ENCODE measurements at places on chromosomes 6 and 20. TPM values are rescaled to one million over a fixed set of nuclear protein-coding genes. Genes with fewer than 3 reads are reported as not detected.

DNA sequence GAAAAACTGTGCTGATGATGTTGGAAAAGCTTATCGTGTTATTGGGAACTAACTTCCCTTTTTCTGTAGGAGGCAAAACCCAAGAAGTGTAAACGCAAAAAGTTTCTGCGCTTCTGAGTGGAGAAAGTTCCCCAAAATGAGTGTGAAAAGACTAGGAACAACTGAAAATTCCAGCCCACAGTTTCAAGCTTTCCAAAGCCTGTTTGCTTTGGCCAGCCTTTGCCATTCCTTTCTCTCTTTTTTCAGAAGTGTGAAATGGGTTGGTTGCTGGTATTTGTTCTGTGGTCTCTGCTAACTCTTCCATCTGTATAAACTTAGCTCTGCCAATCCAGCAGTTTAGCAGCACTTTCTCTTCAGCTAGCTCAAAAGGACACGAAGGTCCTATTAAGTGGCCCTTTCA lies 491.3 kb downstream of the MAFB start:
- no peak overlapping the region for H3K27ac ChIP-seq
- no peaks in the 10 kb centered on the region for H3K36me3 ChIP-seq
- no peaks in the 10 kb centered on the region for H3K27me3 ChIP-seq
- DNase-seq: no peak
- H3K4me3 ChIP-seq: no peak overlapping the region

GRCh38 chr6:52566201-52566600 lies 10.7 kb downstream of the TRAM2 start:
- H3K27me3 ChIP-seq: no peaks in the 10 kb centered on the region
- no peaks in the 10 kb centered on the region for H3K36me3 ChIP-seq
- no peak for DNase-seq
- H3K27ac ChIP-seq: no peak overlapping the region
- peaks cover 12% of the 10 kb centered on the region for H3K4me1 ChIP-seq

GRCh38 chr6:24974182-24975171 lies 38.7 kb upstream of the RIPOR2 start:
- no peaks in the 10 kb centered on the region for H3K36me3 ChIP-seq
- no peak for DNase-seq
- no peak overlapping the region for H3K4me3 ChIP-seq
- no peaks in the 10 kb centered on the region for H3K27me3 ChIP-seq

CD93 gene
- 24.9 TPM for polyA plus RNA-seq

HCRTR2 gene
- not detected for polyA plus RNA-seq

DNA sequence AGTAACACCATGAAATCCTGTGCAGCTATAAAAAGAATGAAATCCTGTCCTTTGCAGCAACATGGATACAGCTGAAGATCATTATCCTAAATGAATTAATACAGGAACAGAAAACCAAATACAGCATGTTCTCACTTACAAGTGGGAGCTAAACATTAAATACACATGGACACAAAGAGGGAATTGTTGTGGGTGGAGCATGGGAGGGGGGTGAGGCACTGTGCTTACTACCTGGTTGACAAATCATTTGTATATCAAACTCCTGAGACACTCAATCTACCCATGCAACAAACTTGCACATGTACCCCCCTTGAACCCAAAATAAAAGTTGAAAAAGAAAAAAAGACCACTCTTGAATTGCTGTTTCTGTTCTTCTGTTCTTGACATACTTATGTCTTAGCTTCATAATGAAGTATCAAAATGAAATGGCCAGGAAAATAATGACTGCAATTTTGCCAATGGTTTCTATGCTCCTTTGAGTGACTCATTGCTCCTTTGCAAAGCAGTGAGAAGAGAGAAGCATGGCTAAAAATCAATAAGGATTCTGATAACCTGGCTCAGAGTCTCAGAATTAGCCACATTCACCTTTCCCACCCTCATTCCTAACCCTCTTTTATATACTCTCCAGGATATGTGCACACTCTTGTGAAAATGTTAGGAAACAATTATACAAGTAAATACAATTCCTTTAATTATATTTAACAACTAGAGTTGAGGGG lies 71.0 kb downstream of the CYP39A1 start:
- no peak for DNase-seq
- peaks cover 3% of the 10 kb centered on the region for H3K4me1 ChIP-seq
- no peaks in the 10 kb centered on the region for H3K27me3 ChIP-seq
- H3K4me3 ChIP-seq: no peak overlapping the region
- no peaks in the 10 kb centered on the region for H3K36me3 ChIP-seq
- no peak overlapping the region for H3K27ac ChIP-seq

DNA sequence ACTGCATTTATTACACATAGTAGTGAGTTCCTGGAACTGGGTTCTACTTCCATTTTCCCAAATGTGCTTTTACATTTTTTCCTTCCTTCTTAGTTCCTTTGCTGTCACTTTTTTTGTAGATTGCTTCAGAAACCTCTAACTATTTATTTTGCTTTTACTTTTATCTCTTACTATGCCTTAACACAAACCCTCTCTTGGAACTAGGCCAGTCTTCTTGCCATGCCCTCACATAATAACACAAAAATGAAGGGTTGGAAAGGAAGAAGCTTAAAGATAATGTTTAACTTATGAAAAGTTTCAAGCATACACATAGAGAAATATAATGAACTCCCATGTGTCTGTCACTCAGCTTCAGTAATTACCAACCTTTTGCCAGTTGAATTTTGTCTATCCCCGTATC lies 27.1 kb downstream of the TOP1 start:
- no peak overlapping the region for H3K27ac ChIP-seq
- H3K36me3 ChIP-seq: no peaks in the 10 kb centered on the region
- DNase-seq: no peak
- no peak overlapping the region for H3K4me3 ChIP-seq
- no peaks in the 10 kb centered on the region for H3K27me3 ChIP-seq

GRCh38 chr6:79778816-79779215 lies 147.7 kb downstream of the SH3BGRL2 start:
- H3K4me1 ChIP-seq: no peaks in the 10 kb centered on the region
- H3K27ac ChIP-seq: no peak overlapping the region
- no peak overlapping the region for H3K4me3 ChIP-seq

DNA sequence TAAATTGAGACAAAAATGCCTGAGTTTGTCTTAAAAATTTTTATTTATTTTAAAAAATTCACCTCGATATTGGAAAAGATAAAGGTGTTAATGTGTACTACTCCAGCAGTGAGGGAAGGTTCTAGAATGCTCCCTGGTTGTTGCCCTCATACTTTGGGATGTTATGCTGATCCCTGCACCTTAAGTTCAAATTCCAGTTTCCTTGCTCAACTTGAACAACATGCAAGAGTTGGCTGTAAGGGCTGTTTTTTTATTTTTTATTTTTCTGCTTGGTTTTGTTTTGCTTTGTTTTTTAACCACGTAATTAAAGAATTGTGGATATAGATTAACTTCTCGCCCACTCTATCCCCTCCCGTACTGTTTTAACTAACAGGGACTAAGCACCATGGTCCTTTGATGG lies 158.7 kb upstream of the CITED2 start:
- H3K36me3 ChIP-seq: no peaks in the 10 kb centered on the region
- DNase-seq: no peak
- H3K4me1 ChIP-seq: peaks cover 9% of the 10 kb centered on the region
- no peaks in the 10 kb centered on the region for H3K27me3 ChIP-seq
- H3K4me3 ChIP-seq: no peak overlapping the region
- H3K27ac ChIP-seq: peak overlapping the region; percentile 49

GRCh38 chr20:1252416-1252815 lies 13.7 kb upstream of the SNPH start:
- H3K27ac ChIP-seq: no peak overlapping the region
- H3K4me3 ChIP-seq: no peak overlapping the region
- H3K4me1 ChIP-seq: peaks cover 8% of the 10 kb centered on the region
- no peak for DNase-seq

- H3K27me3 ChIP-seq: no peaks in the 10 kb centered on the region
- H3K36me3 ChIP-seq: no peaks in the 10 kb centered on the region
- no peak for DNase-seq
- no peak overlapping the region for H3K27ac ChIP-seq
- no peak overlapping the region for H3K4me3 ChIP-seq
- H3K4me1 ChIP-seq: no peaks in the 10 kb centered on the region
Measured at GRCh38 chr6:19309661-19310060, 527.5 kb upstream of the ID4 start.

DNA sequence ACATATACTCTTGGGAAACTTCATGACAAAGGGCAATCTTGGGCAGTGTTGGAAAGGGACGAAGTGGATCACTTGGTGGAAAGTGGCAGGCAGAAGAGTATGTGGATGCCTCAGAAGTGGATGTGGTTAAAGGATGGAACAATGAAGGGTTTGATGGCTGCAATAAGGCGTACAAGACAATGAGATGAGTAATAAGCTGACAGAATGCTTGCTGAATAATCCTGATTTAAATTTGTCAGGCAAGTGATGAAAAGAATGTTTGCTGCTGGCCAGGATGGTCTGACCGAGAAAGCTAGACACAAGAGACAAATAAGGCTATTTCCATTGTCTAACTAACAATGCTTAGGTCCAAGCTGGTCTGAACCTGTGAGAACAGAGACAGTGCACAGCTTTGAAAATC lies 61.6 kb upstream of the CEP85L start:
- no peaks in the 10 kb centered on the region for H3K36me3 ChIP-seq
- no peak for DNase-seq
- H3K27me3 ChIP-seq: no peaks in the 10 kb centered on the region
- H3K27ac ChIP-seq: no peak overlapping the region
- H3K4me3 ChIP-seq: no peak overlapping the region

DOK5 gene
- polyA plus RNA-seq: 3.2 TPM

DNA sequence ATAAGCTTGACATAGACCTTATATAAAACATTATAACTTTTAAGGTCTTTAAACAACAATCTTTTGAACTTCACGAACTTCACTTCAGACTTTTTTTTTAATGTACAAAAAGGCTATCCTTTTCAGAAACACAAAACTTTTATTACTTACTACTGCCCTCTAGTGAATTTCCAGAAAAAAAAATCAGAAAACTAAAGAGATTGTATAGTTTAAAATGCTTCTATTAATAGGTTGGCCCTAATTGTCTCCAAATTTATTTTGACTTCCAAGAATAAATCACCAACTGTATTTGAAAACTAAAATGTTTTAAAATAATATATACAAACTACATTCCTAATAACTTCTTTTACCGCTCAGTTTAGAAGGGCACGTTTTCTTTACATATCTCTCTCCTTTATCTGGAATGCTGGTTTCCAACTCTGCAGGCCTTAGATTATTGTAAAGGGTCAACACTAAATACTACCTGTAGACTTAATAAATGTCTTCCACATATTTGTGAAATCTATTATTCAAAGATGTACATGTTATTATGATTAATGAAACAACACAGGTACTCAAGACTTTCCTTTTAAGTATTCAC lies 66.8 kb downstream of the LMBRD1 start:
- H3K36me3 ChIP-seq: no peaks in the 10 kb centered on the region
- no peak for DNase-seq
- no peaks in the 10 kb centered on the region for H3K27me3 ChIP-seq

PDE10A gene
- 6.8 TPM for polyA plus RNA-seq
